ENCODE measurements at places on chromosomes 3 and 15.
A peak's percentile ranks its signal among the peaks of the same experiment; 100 is the strongest.

GRCh38 chr3:121724130-121724529 lies 25.4 kb downstream of the GOLGB1 start:
- ATAC-seq, result no peak

GRCh38 chr3:86047161-86047560 lies 943.8 kb downstream of the VGLL3 start:
- ATAC-seq, result no peak

DNA sequence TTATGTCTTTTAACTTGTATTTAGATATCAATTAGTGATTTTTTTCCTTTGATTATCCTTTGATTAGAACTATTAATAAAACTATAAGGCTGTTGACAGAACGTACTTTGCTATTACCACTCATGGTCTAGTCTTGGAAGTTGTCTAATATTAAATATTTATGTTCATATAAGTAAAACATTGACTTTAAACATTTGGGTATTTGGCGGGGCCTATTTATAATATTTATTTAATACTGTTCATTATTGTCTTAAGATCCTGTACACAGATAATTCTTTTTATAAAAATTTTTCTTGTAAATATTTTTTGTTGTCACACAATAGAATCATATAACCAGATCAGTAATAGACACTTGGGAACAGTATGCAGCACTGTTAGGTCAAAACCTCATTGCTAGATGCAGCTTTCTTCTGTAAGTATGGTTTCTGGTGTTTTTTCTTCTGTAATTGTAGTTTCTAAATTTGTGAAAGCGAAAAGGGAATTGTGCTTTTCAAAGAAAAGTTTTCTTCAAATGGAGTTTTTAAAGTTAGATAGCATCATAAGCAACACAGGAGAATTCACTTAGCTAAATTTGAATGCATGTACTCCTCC lies 93.4 kb downstream of the FNDC3B start:
- no peak for ATAC-seq

DNA sequence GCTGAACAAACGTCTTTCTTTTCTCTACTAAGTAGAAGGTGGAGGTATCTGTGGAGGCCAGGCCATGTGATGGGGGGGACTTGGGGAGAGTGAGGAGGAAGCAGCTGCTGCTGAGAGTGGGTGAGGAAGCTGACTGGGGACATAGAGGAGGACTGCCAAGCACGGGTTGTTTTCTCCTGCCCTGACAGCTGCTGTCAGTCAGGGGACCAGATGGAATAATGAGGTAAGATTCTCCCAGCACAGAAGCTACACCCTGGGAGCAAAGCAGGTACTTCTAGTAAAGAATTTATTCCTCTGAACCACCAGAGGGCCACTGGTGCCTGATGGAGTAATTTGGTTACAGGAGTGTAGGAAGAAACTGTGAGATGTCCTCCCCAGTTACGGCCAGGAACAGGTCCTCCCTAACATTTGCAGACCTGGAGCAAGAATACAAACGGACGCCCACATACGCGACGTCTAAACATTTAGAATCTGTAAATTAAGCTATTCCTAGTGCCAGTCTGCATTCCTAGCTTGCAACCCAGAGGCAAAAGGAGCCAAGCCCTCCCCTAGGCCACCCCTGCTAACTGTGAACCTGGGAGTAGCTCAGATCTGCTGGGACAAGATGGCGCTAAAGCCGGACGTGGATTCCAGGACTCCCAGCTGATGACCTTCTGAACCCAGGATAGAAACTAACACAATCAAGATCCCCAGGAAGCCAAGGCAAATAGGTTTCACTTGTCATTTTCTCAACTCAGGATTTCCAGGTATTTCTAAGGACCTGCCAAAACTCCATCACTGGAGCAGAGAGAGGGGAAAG lies 14.8 kb downstream of the CRYGS start:
- ATAC-seq, result no peak

DNA sequence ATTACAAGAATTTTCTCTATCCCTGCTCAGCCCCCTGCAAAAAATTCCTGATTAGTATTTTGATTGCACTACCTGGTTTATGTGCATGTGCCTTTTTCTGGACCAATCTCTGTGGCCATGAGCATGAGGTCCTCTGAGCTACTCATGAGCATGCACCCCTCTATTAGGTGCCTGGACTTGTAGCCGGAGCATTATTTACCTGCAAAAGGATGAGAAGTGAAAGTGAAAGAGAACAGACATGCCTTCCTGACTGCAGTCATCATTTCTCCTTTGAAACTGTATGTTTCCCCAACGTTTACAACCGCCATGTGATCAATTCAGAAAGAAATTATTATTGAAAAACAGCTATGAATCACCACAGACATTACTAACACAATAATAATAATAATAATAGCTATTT lies 1008.8 kb downstream of the ROBO2 start:
- ATAC-seq, result no peak

DNA sequence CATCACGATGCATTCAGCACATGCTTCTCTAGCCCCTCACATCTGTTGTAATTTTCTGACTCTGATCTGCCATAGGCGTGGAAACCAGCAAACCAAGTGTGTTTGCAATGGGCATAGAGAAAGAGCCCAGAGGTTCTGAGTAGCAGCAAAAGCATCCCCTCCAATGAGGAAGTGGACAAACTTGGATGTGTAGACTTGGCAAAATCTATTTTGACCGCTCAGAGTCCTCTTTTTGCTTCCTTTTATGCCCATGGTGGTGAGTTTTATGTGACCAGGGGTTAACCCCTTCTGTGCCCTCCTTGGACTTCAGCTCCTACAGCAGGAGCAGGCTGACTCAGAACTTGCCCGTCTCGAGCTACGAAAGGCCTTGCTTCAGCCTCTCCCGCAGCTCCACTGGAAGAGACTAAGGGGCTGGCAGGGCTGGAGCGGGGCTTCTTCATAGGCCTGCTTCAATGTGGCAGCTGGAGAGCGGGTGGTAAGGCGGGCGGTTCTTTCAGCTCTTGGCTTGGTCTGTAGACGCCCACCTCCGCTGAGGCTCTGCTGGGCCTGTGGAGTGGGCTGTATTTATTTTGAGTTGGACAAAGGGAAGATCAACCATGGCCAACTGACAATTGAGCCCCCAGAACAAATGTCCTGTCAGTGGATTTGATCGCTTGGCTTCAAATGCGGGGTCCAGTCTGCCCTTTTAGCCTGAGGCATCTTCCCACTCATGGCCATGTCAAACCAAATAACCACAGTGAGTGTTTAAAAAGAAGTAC lies 6.5 kb upstream of the ETV5 start:
- no peak for ATAC-seq

GRCh38 chr3:8001712-8002111 lies 499.9 kb upstream of the LMCD1 start:
- no peak for ATAC-seq

DNA sequence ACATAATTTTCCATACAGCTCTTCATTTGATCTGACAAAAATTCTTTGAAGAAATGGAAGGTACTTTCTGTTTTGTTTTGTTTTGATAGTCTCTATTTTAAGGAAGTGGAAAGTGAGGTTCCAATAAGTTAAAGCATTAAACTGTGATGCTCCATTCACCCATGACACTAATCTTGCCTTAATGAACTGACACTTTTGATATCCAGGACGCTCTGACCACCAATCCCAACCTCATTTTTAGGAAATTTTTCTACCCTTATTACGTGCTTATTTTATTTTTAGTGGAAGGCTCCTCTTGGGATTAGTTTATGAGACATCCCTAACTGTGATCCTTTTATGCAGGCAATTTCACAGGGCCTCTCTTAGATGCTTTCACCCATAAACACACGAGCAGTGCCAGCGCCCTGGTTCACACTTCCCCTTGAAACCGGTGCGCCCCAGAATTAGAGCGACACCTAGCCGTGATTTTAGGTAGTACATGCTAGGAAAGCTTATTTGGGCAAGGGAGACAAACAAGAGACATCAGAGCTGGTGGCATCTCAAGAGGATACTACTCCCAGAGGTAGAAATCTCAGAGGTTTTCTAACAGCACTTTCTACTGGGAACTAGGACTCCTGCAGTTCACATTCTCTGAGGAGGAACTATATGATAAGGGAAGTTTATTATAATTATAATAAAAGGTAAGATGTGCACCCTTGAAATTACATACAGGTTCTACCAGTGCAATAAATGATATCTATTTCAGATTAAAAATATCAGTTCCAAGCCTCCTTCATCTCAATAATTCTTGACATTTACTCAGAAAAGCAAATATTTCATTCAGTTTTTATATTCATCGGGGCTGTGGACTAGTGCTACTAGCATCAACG lies 173.9 kb downstream of the SLC9A9 start:
- peak; percentile 90 for ATAC-seq

- ATAC-seq, result no peak
These were observed 90.0 kb downstream of the FAM174B start for GRCh38 chr15:92565351-92566125.

- peak; percentile 50 for ATAC-seq
These were observed 198.9 kb upstream of the LPP start for GRCh38 chr3:187954873-187955586.

DNA sequence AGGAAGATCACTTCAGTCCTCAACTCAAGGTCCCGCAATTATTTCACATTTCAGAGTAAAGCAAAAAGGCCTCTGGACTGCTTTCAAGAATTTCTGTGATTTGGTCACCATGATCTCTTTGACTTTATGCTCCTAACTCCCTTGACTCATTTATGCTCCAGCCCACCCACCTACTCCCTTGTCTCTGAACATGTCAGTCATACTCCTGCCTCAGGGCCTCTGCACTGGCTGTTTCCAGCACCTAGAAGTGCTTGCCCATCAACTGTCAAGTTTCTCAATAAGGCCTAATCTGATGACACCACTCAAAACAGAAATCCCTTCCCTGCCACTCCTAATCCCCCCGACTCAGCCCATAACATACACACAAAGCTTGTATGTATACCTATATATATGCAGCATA lies 36.1 kb upstream of the CSPG5 start:
- ATAC-seq, result no peak

DNA sequence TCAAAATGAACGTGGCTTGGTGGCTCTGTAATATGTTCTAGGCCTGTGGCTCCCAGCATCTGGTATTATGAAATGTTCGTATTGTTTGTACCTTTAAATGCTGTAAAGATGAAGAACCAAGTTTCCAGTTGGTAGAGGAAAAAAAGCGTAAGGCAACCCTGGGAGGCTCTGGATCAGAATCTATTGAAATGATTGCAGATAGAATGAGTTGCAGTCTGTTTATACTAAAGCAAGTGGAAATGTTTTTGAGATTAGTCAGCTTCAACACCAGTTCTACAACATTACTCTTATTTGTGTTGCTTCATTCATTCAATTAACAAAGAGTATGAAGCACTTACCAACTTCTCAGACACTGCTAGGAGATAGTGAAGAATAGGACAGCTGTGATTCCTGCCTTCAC lies 5.3 kb downstream of the ARL6IP5 start:
- ATAC-seq, result peak; percentile 49

GRCh38 chr3:192772240-192772894 lies 45.0 kb upstream of the FGF12 start:
- no peak for ATAC-seq

DNA sequence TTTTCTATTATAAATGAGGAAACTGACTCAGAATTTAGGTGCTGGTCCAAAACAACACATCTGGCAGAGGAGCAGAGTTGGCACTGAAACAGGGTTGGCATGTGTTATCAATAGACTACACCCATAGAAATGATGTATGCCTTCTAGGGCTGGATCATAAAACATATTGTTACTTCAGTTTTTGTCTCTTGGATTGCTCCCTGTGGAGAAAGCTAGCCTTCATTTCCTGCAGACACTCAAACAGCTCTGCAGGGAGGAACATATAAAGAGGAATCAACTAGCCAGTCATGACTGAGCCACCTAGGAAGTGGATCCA lies 507 bp upstream of the MRPL3 start:
- peak; percentile 12 for ATAC-seq

GRCh38 chr15:60982249-60982910 lies 246.7 kb downstream of the RORA start:
- no peak for ATAC-seq

- ATAC-seq, result no peak
These were observed 273.1 kb downstream of the LRTM1 start for GRCh38 chr3:54654776-54655175.

DNA sequence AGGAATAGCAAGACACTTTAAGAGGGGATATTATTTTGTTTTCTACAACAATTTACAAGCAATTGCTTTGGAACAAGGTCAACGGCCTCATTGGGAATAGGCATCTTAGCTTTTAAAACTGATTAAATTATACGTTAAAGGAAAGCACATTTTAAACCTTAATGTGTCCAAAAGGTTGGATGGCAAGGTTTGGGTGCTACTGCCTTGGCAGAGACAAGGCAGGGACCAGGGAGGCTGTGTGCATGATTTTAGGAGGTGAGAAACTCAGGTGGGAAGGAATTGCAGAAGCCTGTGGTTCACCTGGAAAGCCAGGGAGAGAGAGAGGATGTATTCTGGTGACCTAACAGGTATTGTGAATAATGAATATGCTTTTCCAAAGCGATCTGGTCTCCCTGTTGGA lies 54.3 kb downstream of the TGFBR2 start:
- no peak for ATAC-seq

GRCh38 chr15:77617476-77618230 lies 15.1 kb downstream of the LINGO1 start:
- ATAC-seq, result peak; percentile 47

GRCh38 chr15:39144613-39145499 lies 436.0 kb upstream of the THBS1 start:
- no peak for ATAC-seq

DNA sequence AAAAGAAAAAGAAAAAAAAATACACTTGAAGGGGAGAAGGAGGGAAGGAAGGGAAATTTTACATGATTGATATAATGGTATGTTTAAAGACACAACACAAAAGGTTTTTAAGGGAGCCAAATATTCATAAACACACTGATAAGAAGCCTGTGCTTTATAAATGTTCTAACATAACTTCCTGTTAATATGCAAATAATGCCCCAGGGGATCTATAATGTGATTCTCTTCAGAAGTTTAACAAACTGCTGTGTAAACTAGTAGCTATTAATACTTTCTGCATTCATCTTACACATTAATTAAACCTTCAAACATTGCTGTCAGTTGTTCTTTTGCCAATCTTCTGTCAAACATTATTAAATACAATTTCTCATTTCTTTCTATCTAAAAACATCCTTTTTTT lies 231.6 kb downstream of the TJP1 start:
- ATAC-seq, result no peak

DNA sequence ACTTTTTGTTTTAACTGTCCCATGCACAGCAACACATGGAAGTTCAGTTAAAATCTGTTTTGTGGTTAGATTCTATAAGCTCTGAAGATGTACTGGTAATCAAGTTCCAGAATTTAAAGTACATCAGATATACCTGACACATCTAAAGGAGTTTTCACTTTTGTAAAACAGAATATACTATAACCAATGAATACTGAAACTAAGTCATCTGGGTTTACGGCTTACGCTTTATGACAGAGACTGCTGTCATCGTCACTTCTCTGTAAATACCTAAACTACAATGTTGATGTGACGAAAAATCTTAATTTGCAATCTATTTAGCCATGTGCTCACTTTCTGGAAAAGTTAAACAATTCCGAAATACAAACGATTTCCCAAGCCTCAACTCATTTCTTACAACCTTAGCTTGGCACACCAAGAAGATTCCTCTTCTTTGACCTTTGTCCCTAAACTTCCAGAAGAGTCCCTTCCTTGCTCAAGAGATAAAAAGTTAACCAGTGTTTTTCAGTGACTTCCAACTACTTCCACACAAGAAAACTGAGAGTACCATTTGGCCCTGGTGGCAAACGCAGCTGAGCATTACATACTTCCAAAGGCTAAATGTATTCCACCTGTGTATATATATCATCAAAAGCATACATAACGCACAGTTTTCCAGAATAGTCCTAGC lies 56.8 kb upstream of the NEK10 start:
- ATAC-seq, result no peak

Measured in esophagus mucosa (tissue), 1 donor.